ENCODE measurements at places on chromosomes 11 and 22.

DNA sequence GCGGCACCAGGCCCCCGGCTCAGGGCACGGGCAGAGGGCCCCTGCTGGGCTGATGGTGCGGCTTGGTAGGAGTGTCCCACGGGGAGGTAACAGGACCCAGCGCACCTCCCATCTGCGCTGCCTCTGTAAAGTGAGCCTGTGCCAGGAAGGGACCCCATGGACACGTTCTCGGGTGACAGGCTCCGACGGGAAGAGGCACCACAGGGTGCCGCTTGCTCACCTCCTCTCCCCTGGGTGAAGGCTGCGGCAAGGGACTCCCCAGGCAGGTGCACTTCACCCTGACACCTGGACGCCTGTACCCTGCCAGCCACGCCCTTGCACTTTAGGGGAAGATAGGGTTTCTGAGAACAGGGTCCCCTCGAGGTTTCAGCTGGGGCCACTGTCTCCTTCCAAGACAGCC lies 48.1 kb downstream of the SHANK2 start:
- no peak for DNase-seq

DNA sequence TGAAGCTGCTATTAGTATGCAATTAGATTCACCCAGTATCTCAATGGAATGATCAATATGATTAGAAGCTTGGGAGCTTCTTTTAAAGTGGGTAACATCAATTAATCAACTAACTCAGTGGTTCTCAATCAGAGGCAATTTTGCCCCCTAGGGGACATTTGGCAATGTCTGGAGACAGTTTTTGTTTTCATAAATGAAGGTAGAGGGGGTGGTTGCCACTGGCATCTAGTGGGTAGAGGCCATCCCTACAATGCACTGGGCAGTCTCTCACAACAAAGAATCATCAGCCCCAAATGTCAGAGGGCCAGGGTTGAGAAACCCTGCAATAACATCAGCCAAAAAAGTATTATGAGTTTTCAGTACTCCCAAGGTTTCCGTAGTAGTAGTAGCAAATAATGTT lies 5.9 kb upstream of the AMOTL1 start:
- DNase-seq: no peak

GRCh38 chr11:119478711-119479285 lies 55.8 kb upstream of the THY1 start:
- DNase-seq: no peak

DNA sequence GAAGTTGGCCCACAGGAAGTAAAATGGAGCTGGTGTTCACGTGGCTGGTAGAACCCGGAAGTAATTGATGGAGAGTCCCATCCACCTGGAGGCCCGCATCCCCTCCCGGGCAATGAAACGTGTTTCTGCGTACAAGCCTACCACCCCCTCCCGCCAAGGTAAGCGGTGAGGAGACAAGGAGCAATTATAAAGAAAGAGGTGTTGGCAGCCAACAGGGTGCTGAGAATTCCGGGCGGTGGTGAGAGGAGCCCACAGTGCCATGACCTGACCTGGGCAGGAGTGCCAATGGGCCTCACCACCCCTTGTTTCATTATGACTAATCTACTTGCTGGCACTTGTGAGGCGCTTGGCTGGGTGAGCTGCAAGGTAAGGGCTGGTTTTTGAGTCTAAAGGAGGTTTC lies 83.8 kb upstream of the BID start:
- no peak for DNase-seq

- no peak for DNase-seq
Observed at GRCh38 chr11:88447281-88447680, 109.7 kb upstream of the CTSC start.

DNA sequence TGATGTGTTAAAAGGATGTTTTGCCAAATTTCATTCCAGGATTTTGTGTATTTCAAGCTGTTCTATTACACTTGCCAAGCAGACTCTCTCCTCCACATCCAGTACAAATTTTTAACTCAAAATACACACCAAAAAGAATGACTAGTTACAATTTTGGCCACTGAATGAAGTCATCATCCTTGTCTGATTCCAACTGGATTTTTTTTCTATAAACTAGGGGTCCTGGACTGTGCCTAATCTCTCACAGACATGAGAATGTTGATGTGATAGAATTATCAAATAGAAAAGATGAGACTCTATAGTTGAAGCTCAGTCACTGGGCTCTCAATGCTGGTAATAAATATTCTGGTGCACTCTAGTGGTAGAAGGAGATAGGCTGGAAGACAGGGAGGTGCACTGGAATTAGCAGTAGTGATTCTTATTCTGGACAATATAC lies 85.8 kb downstream of the FANCF start:
- peak; percentile 45 for DNase-seq

- no peak for DNase-seq
Observed at GRCh38 chr11:15724601-15725000, 609.9 kb downstream of the INSC start.

DNA sequence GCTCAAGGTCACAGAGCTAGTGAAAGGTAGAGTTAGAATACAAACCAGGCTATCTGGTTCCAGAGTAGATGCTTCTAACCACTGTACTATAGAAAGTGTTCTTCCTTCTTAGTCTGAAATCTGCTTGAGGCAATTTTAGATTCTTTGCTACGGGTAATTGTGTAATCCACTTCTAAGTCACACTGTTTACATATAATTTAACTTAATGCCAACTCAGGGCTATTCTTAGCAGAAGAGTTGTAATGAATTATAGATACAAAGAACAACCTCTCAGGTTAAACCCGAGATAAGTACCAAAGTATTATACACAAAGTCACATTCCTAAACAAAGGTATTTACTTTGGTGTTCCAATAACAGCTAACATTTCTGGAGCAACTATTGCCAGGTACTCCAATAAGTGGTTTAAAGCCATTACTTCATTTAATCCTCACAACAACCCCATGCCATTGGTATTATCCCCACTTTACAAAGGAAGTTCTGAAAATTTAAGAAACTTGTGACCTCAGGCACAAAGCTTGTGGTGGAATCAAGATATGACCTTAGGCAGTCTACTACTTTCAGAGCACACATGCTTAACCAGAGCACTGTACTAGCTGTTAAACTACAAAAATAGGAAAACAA lies 31.1 kb upstream of the DDI1 start:
- no peak for DNase-seq

DNA sequence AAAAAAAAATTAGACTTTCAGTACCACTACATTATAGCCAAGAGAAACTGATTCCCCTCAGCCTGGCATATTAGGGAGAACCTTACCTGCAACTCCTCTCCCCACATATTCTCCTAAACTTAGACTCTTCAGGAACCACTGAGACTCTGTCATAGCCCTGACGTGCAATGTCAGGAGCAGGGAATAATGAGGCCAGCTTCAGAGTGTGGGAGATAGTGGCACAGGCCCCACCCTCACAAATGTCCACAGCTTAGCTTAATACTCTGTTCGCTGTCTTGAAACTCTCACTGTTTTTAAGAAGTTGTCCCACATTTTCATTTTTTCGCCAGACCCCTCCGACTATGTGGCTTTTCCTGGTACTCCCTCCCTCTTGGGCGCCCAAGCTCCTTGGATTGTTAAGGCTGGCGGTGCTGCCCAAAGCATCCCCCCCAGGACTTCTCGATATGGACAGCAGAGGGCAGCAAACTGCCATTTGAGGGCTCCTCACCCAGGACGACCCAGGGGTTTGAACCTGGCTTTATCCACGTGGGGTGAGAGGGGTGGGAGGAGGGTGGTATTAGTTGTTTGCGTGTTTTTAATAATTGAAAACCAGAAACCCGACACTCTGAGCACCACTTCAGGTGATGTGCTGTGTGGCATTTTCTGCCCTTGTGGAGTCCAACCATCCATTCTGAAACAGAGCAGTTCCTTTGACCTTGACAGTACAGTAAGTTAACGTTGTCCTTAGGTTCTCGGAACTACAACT lies 45.2 kb upstream of the RASSF10 start:
- DNase-seq: peak; percentile 72

- no peak for DNase-seq
Observed at GRCh38 chr11:1302461-1303125, 6.8 kb downstream of the TOLLIP start.

GRCh38 chr22:44754998-44755397 lies 2.6 kb downstream of the ARHGAP8 start:
- no peak for DNase-seq

DNA sequence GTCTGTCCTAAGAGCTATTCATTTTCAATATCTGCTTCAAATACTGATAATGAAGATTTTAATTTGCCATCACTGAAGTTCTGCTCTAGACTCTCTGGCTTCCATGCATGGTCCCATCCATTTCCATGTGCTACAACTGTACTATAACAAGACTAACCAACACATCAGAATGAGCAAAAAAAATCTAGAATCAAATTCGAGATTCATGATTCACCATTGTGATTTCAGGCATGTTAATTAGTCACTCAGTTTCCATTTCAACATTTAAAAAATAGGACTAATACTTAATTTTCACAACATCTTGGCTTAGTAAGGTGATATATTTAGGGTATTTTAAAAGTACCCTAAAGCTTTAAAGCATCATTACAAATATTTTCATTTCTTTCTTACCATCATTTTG lies 22.8 kb downstream of the PICALM start:
- no peak for DNase-seq

DNA sequence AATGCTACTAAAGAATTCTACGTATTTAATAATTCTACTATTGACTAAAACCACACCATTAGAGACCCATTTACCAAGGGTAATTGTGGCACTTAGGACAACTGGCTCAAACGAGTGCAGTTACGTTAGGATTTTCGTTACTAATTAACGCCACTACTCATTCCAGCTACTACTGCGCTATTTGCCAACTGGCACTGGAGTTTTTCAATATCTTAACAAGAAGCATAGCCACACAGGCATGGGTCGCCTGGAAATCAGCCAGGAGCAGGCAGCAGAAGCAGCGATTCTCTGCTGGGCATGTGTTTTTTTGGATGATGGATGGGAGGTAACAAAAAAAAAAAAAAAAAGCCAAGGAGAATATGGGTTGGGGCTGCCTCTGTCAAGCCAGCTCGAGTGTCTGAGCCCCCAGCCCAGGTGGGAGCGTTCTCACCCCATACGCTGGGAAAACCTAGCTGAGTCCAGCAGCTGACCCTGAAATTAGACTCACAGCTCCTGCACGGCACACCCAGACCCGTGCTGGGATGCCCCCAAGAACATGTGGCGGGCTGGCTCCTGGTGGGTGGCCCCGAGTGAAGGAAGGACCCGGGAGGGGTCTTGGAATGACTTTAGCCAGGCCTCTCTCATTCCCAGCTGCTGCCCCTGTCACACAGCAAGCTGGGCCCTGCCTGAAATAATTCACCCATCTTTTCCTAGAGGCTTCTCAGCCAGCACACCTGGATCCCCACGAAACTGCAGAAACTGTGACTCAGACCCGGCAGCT lies 214.0 kb downstream of the BRD1 start:
- no peak for DNase-seq

DNA sequence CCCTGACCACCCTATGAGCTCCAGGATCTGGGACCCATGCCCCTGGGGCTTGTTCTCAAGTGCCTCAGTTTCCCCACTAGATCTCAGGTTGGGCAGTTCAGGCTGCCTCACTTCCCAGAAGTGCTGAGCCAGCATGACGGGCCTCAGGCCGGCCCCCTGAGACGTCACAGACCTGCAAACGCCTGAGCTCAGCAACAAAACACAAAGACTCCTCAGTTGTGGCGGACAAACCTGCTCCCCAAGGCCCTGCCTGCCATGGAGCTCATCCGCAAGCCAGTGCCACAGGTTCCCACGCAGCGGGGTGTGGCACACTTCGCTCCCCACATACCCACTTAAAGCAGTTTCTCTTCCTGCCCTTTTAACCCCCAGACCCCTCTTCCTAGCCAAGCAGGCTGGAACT lies 45.2 kb downstream of the NECTIN1 start:
- no peak for DNase-seq

- DNase-seq: no peak
Observed at GRCh38 chr22:48236261-48236660, 1473.8 kb downstream of the TBC1D22A start.

- no peak for DNase-seq
Observed at GRCh38 chr11:88017666-88018065, 157.6 kb downstream of the RAB38 start.

GRCh38 chr11:115922876-115923275 lies 418.7 kb upstream of the CADM1 start:
- DNase-seq: no peak

GRCh38 chr11:81211050-81211449 lies 1522.6 kb downstream of the FAM181B start:
- DNase-seq: no peak

GRCh38 chr22:17883356-17883755 lies 109.1 kb upstream of the BID start:
- DNase-seq: no peak

DNA sequence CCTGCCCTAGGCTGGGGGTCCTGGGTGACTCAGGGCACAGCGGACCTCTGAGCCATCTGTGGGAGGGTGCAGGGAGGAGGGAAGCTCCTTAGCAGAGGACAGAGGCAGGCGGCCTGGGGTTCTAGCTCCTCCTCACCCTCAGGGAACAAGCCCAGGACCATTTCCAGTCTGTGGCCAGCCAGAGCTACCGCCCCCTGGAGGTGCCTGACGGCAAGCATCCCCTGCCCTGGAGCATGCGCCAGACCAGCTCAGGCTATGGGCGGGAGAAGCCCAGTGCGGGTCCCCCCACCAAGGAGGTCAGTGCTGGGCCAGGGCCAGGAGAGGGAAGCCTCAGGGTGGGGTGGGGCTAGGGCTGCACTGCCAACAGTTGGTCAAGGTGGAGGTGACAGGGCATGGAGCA lies 26.0 kb upstream of the LRRC10B start:
- DNase-seq: no peak

DNA sequence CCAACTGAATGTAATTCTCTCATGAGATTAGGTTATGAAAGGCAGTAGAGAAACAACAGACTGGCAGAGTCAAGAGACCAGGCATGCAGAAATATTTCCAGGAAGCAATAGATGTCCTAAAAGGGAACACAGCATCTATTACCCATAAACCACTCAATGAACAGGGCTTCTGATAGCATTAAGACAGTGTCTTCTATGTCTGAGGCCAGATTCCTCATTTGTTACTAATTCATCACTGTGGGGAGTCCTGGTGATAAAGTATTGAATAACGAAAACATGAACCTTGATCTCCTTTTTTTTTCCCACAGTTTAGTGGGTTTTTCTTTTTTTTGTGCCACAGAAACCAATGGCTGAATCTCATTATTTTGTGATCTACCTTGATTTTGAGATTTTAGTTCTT lies 339.0 kb downstream of the METTL15 start:
- no peak for DNase-seq

DNA sequence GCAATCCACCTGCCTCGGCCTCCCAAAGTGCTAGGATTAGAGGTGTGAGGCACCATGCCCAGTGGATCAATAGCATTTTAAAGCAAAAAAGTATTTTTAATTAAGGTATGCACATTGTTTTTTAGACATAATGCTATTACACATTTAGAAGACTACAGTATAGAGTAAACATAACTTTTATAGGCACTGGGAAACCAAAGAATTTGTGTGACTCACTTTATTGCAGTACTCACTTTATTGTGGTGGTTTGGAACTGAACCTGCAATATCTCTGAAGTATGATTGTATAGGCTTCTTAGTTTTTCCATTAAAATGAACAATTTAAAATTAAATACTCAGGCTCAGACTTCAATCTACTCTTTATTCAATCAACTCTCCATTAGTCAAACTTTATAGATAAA lies 17.5 kb upstream of the CD3E start:
- DNase-seq: no peak
